CD4-positive, alpha-beta memory T cell (primary cell): ENCODE measurements at places on chromosomes 6 and 20. TPM values are rescaled to one million over a fixed set of nuclear protein-coding genes. Genes with fewer than 3 reads are reported as not detected.
A peak's percentile ranks its signal among the peaks of the same experiment; 100 is the strongest.

Gene IBTK
- 16.4 TPM for polyA plus RNA-seq

Gene TRIM15
- not detected for polyA plus RNA-seq

Gene BPI
- polyA plus RNA-seq, result not detected

DNA sequence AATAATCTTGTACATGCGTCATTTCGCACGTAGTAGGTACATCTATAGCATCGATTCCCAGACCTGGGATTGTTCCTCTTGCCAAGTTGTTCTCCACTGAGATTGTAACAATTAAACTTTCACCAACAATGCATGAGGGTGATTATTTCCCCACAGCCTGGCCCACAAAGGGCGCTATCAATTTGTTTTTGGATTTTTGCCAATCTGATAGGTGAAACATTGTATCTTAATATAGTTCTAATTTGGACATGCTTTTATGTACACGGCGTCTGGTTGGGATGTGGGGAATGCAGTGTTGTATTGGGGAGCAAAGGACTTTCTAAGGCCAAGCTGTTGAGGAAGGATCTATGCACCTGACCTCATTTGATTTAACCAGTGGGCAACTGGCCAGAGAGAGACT lies 59.5 kb downstream of the VEGFA start:
- no peak for DNase-seq

- no peak for DNase-seq
Measured at GRCh38 chr6:131854803-131855202, 47.0 kb downstream of the ENPP1 start.

DNA sequence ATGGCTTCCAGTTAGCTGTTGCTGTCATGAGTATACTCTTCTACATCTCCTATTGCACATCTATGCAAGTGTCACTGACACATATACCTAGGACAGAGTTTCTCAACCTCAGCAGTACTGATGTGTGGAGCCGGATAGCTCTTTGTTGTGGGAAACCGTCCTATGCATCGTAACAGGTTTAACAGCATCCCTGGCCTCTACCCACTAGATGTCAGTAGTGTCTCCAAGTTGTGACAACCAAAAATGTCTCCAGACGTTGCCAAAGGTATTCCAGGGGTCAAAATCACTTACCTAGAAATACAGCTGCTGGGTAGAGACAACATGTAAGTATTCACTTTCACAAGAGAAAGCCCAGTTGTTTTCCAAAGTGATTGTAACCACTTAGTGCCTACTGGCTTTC lies 637.6 kb downstream of the RNF144B start:
- DNase-seq, result no peak

GRCh38 chr6:1027109-1027794 lies 284.6 kb upstream of the FOXQ1 start:
- no peak for DNase-seq

- DNase-seq, result peak; percentile 43
Measured at GRCh38 chr6:131182991-131183425, 47.7 kb downstream of the AKAP7 start.

GRCh38 chr20:30812739-30813411 lies 444.6 kb upstream of the DEFB115 start:
- no peak for DNase-seq

DNA sequence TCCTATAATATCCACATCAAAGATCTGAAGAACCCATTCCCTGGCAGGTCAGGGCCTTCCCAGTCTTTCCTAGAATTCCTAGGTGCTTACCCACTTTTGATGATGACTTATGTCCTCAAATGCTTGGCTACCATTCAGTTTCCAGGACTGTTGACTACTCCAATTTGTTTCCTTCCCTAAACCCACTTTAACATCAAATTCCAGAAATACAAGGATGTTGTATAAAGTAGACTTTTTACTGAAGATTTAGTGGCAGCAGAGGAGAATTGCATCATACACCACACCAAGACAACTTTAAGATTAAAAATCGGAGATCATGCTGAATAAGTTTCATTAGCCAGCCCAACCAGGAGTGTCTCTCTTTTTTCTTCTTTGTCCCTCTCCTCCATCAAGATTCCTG lies 203.3 kb upstream of the LAMP5 start:
- no peak for DNase-seq

GRCh38 chr6:42049116-42049809 lies 1.1 kb upstream of the TAF8 start:
- DNase-seq, result no peak

GRCh38 chr6:163193326-163193725 lies 221.2 kb upstream of the QKI start:
- DNase-seq, result no peak

Gene C6orf15
- not detected for polyA plus RNA-seq

Gene HAO1
- not detected for polyA plus RNA-seq

Gene SLC22A16
- not detected for polyA plus RNA-seq

DNA sequence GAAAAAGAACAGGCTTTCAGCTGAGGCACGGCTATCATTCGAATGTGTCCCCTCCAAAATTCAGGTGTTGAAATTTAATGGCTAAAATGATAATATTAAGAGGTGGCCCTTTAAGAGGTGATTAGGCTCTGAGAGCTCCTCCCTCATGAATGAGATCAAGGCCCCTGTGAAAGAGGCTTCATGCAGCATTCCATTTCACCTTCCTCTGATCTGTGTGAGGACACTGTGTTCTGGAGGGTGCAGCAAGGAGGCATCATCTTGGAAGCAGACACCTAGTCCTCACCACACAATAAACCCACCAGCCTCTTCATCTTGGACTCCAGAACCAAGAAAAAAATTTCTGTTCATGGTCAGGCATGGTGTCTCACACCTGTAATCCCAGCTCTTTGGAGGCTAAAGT lies 56.4 kb downstream of the PPP1R14C start:
- DNase-seq, result no peak

DNA sequence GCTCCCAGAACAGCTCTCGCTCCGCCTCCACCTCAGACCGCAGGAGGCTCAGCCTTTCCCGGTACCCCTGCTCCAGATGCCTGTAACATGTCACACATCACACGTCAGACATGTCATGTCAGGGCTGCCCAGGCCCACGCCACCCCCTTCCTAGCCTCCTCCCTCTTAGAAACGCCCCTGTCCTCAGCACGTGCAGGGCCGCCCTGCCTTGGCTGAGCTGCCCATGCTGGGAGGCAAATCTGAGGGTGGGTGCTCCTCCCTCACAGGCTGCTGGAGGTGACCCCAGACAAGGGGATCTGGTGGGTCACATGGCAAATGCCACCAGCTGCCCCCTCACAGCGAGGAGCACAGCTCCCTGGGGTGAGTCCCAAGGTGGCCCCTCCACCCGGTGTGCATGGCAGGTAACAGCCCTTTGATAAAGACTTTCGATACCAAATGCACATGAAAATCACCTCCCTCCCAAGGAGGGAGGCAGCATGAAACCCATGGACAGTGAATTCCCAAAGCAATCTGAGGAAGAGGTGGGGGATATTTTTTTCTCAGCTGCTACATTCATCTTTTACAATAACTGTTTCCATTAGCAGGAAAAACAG lies 84.1 kb downstream of the GINS1 start:
- no peak for DNase-seq

DNA sequence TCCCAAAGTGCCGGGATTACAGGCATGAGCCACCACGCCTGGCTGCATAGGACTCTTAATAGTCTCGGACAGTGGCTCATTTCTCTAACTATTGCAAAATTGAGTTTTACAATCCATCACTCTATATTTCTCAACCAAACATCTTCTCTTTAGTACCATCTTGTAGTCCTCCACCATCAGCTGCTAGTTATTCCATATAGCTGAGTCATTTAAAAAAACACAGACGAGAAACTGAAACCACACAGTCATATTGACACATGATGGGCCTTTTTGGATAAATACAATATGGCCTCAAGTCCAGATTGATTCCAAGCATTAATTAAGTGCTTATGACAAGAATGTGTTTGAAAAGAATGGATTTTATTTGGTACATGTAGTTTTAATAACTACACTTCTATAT lies 599.1 kb downstream of the MEI4 start:
- no peak for DNase-seq

Gene ELOVL2
- polyA plus RNA-seq, result not detected

Gene SIRPB1
- 0.64 TPM for polyA plus RNA-seq

GRCh38 chr6:106981926-106982325 lies 7.4 kb upstream of the CD24 start:
- no peak for DNase-seq

DNA sequence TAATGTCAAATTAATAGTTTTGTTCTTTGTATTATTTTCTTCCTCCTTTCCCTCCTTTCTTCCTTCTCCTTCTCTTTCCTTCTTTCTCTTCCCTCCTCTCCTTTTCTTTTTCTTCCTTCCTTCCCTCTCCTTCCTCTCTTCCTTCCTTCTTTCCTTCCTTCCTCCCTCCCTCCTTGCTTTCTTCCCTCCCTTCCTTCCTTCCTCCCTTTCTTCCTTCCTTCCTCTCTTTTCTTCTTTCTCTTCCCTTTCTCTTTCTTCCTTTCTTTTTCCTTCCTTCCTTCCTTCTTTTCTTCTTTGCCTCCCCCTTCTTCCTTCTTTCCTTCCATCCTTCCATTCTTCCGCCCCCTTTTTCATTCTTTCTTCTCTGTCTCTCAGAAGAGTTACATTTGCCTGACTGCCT lies 518.2 kb upstream of the ID4 start:
- DNase-seq, result no peak

Gene TFAP2C
- polyA plus RNA-seq, result not detected

DNA sequence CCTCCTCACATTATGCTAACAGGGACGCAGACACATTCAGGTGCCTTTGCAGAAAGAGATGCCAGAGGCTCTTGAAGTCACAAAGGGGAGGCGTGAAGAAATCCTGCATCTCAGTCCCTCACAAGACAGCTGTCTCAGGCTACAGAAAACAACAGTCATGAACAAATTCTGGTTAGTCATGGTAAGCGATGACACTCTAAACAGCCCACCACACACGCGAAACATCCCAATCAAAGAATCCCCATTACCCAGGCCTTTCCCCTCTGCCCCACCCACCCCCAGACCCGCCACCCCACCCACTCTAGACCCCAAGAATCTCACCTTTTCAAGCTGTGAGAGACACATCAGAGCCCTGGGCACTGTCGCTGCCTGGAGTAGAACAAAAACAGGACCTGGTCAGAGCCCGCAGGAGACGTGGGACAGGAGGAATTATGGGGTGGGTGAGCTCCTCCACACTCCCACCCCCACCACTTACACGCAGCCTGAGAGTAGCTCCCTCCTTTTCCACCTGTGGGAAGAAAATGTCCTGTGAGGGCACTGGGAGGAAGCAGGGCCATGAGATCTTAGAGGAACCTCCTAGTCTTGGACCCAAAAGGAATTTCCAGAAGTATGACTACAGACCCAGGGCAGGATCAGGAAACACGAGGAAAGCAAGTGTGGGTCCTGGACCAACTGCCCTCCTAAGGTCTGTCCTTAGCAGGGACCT lies 2.7 kb downstream of the HLA-B start:
- peak; percentile 34 for DNase-seq

DNA sequence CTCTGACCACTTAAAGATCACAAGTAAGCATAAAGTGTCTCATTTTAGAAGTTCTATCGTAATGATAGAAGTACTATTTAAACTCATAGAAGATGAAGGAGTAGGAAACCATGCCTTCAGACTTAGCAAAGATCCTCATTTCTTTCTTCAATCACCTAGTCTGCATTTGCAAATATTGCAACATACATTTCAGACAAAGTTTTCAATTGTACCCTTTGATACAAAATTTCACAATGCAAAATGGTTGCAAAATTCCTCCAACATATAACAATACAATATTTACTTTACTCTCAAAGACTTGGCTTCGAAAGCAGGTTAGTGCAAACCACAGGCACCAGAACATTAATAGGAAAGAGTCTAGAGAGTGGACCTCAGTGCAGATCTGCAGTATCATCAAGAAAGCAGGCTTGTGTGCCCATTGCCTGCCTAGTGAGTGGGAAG lies 16.1 kb upstream of the ROS1 start:
- DNase-seq, result no peak

DNA sequence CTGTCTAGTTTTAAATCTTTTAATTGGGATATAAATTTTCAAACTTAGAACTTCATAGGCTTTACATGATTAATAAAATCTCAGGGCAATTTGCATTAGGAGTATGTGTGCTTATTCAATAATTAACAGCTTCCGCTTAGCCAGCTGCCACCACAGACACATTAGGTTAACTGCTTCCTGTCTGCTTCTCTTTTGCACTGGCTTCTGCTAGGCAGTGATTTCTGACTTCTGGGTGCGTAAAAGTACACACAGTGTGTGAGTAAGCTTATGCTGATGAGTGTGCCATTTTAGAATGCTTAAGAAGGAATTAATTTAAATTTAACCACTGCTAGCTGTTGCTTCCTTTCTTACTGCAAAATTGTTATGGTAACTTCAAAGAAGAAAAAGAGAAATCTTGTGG lies 73.9 kb downstream of the F13A1 start:
- no peak for DNase-seq

Gene SLC24A3
- polyA plus RNA-seq, result not detected

GRCh38 chr6:106318061-106318460 lies 7.5 kb downstream of the ATG5 start:
- no peak for DNase-seq

DNA sequence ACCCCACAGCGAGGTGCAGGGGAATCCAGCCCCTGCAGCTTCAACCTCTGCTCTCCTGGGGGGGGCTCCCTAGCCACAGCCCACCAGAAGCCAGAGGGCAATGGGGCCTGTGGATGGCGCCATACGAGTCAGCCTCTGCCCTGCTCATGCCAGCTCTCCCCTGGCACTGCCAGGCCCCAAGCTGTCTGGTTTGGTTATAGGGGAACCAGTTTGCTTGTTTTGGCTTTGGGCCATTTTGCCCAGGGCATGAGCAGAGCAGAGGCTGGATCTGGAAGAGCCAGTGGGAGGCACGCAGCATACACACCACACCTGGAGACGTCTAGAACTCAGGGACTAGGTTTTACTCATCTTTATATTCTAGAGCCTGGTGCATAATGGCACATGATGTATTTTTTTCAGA lies 66.7 kb upstream of the SLC22A16 start:
- no peak for DNase-seq

Gene SIGLEC1
- polyA plus RNA-seq, result not detected

DNA sequence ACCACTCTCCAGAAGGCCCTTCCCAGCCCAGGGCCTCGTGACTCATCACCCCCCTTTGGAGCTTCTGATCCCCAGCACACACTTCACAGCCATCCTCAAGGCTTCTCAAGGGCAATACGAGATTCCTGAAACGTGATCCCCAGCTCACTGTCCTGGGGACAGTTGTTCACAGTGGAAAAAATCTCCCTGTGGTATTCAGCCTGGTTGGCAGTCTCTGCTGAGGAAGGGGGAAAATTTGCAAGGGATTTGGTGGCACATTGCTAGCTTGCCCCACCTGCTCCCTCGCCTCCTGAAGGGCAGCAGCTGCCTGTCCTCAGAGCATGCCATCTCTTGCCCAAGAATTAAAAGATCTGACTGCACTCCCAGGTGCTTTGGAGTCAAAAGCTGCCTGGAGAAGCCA lies 20.7 kb upstream of the PKHD1 start:
- no peak for DNase-seq

DNA sequence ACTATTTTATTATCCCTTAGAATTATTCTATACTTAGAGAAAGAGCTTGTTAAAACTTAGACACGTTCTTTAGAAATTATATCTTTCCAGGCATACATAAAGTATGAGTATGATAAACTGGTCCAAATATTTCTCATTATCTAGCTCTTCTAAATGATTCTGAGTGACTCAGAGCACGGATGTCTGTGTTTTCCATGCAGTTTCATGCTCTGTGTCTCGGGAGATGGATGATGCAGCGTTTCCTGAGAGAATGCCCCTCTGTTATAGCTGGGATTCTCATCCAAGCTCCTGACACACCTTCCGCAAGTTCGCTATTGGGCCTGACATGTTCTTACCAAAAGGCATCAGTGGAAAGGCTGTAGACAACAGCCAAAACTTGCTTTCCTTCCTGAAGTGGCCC lies 19.3 kb downstream of the SIRT5 start:
- DNase-seq, result no peak

Gene SLC17A2
- polyA plus RNA-seq, result not detected

- DNase-seq, result no peak
Measured at GRCh38 chr20:16212790-16213189, 360.5 kb downstream of the KIF16B start.
